ENCODE measurements at places on chromosomes 1 and 21.

DNA sequence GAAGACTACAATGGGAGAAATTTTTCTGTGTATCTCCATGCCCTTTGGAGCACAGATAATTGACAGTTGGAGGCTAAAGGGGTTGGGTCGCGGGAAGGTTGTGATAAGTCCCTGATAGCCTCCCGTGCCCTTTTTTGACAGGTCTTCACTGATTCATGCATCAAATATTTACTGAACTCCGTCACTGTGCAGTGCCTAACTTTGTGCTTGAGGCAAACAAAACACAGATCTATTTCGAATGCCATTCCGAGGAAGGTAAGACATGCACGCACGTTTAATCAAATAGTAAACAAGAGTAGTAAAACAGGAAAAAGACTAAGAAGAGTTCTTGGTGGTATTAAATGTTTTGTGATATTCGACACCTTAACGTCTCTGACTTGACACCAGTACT lies 494 bp upstream of the PIP5K1A start:
- no peak for DNase-seq

- no peak for DNase-seq
Measured at GRCh38 chr1:30611741-30612309, 111.6 kb downstream of the MATN1 start.

DNA sequence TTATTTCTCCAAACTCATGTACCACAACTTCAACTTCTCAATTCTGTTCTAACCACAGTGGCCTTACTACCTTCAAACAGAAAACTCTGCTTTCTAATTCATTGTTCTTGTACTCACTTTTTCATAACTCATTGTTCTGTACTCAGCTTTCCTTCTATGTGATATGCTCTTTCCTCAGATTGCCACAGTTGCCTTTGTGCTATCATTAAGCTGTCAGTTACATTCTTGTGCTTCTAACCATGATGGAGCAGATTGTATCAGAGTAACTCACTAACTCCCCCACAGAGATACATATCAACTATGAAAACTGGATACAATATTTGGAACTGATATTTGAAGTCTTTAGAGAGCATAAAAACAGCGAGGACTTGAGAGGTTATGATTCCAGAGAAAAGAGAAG lies 1213.7 kb downstream of the KCNT2 start:
- no peak for DNase-seq

GRCh38 chr1:202708456-202709275 lies 1.6 kb downstream of the SYT2 start:
- no peak for DNase-seq

Data from H9 (cell line).